ENCODE measurements at places on chromosomes 4 and X. TPM values are rescaled to one million over a fixed set of nuclear protein-coding genes. Genes with fewer than 3 reads are reported as not detected.

- no peak for DNase-seq
These were observed 482.3 kb downstream of the TRAM1L1 start for GRCh38 chr4:116603096-116603495.

GRCh38 chrX:109878236-109878635 lies 124.7 kb upstream of the TMEM164 start:
- no peak for DNase-seq

SEL1L3 gene
- 31.8 TPM for total RNA-seq

SEPSECS gene
- 6.7 TPM for total RNA-seq

DNA sequence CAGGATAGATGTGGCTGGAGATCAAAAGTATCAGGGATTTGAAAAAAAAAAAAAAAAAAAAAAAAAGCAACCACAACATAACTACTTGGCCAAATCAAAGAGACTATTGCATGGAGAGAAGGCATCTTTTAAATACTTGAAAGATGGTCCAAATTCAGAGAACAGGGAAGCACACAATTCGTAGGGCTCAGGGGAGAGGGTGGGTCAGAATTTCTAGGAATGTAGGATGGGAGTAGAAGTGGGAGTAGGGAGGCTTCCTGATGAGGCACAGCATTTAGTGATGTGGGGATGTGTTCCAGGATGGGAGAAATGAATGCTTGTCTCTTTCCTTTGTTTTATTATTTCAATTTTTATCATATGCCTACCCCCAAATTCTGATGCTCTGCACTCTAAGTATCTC lies 36.3 kb downstream of the RTL3 start:
- DNase-seq: no peak

DNA sequence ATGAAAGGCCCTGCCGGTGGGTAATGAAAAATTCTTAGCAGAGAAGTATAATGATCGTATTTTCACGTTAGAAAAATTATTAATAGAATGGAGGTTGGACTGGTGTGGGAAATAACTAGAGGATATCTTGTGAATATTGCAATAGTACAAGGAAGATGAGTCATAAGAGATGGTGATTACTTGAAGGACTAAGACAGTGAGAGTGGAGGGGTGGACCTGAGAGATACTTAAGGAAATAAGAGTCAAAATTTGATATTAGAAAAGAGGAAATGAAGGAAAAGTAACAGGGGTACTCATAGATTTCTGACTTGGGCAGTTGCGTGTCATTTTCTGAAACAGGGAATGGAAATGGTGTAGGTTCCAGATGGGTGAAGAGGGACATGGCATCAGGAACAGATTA lies 1.7 kb upstream of the USP53 start:
- DNase-seq: no peak

GRCh38 chrX:149267878-149268813 lies 237.0 kb downstream of the IDS start:
- no peak for DNase-seq

DNA sequence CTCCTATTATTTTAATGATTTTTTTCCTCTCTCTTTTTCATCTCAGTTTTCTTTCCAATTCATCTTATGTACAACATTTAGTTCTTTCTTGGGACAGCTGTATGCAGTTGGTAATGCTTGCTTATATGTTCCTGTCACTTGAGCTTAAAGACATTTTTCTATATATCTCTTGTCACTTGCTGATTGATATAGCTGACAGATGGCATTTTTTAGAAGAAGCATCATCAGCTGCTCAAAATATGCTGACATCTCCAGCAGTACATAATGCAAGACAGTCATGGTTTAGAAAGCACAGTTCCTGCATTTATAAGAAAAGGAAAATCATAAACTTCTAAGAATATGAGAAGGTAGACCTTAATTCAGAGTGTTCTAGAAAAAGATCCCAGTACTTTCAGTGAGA lies 56.5 kb downstream of the DCAF8L1 start:
- no peak for DNase-seq

SLC34A2 gene
- not detected for total RNA-seq

- DNase-seq: peak; percentile 69
These were observed 545 bp downstream of the ABCE1 start for GRCh38 chr4:145098675-145099037.
